ENCODE measurements at places on chromosomes 4 and X.

- peak; percentile 42 for DNase-seq
Observed at GRCh38 chr4:137663251-137664045, 131.2 kb upstream of the PCDH18 start.

- no peak for DNase-seq
Observed at GRCh38 chr4:156949373-156949814, 22.2 kb downstream of the PDGFC start.

DNA sequence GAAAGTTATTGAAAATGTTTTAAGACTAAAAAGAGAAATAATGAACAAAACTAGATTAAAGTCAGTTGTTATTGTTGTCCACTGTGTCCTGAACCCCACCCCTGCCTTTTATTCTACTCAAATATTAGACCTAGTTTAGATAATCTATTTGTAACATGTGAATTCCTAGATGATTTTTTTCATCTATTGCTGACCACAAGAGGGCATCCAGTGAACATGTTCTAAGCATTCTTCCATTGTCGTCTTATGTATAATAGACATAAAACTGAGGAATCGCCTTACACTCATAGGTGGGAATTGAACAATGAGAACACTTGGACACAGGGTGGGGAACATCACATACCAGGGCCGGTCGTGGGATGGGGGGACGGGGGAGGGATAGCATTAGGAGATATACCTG, 36.4 kb upstream of the HPRT1 start:
- DNase-seq, result no peak

- peak; percentile 36 for DNase-seq
Observed at GRCh38 chrX:11533199-11533651, 132.5 kb downstream of the ARHGAP6 start.

GRCh38 chr4:14924812-14925344, 77.4 kb upstream of the CPEB2 start:
- no peak for DNase-seq

DNA sequence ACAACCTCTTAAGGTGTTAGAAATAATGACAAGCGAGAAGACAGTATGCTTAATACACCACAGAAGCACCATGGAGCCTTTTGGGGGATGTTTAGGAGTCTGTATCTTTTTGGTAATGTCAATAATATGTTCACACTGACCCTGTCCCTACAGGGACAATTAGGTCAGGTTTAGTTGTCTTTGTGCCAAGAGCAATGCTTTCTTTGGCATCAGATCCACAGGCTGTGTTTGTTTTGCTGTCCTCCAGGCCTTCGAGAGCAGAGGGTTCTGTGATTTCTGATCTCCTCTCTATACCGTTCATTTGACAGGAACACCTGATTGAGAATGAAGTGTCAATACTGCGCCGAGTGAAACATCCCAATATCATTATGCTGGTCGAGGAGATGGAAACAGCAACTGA, 153.8 kb downstream of the DCLK2 start:
- DNase-seq, result no peak

- no peak for DNase-seq
Observed at GRCh38 chr4:109134921-109135320, 167.5 kb downstream of the COL25A1 start.

DNA sequence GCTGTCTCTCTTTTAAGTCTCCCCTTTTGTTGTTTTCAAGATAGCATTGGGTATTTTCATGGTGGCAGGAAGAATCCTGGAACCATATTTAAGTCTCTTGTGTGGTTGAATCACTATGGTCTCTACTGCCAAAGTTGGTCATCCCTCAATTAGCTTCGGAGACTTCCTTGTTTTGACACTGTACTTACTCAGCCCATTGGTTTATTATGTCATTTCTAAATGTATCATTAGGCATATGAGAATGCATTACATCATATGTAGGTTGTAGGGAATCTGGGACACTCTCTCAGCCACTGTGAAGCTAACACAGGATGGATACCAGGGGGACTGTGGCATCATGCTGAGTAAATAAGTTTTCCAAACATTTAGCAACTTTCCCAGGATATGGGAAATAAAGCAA, 211.8 kb downstream of the DTHD1 start:
- DNase-seq, result no peak

- no peak for DNase-seq
Observed at GRCh38 chr4:35125995-35126712, 1118.2 kb downstream of the ARAP2 start.

- DNase-seq, result no peak
Observed at GRCh38 chr4:85952528-85952927, 407.3 kb downstream of the MAPK10 start.

DNA sequence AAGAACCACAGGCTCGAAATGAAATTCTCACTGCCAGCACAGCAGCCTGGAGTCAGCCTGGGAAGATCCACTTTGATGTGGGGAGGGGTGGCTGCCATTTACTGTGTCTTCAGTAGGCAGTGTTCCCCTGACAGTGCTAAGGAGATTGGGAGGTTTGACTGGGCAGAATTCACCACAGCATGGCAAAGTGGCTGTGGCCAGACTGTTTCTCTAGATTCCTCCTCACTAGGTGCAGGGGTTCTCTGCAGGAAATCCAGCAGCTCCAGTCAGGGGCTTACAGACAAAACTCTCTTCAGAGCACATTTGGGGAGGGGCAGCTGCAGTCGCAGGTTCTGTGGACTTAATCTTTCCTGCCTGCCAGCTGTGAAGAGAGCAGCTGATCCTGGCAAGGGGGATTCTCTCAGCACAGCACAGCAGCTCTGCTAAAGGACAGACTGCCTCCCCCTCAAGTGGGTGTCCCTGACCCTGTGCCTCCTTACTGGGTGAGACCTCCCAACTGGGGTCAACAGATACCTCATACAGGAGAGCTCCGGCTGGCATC, 1174.0 kb downstream of the RAPGEF2 start:
- no peak for DNase-seq

GRCh38 chr4:7917669-7918068, 22.0 kb downstream of the AFAP1 start:
- no peak for DNase-seq

DNA sequence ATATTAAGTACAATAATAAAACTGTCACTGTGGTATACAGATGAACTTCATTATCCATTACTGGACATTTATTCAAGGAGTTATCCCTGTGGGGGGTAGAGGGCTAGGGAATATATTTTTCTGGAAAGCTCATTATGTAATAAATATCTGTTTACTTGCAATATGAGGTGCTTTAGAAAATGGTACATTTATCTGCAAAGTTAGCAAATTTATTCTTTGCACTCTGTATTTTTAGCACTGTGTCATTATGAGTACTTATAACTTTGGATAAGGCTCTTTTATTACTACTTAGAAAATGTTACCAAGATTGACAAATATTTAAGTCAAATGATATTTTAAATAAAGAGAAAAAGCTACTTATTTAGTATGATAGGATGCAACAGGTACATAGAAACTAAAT, 37.8 kb downstream of the ANKRD17 start:
- no peak for DNase-seq

- no peak for DNase-seq
Observed at GRCh38 chr4:136865526-136865925, 666.8 kb downstream of the PCDH18 start.

DNA sequence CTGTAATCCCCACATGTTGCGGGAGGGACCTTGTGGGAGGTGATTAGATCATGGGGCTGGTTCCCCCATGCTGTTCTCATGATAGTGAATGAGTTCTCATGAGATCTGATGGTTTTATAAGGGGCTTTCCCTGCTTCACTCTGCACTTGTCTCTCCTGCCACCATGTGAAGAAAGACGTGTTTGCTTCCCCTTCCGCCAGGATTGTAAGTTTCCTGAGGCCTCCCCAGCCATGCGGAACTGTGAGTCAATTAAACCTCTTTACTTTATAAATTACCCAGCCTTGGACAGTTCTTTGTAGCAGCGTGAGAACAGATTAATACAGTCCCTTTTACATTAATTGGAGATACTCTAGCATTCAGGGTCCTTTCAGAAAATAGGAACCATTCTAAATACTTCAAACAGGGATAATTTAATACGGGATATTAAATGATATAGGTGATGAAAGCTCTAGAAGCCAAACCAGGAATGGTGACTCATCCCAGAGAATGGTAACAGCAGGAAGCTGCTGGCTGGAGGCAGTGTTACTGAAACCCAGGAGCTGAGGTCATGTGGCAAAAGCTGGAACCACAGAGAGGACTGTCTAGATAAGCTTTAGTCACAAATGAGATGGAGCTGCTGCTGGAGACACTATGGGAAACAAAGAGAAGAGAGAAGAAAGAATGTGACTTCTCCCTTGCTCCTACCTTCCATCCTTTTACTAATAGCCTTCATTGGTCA, 57.3 kb downstream of the GSTCD start:
- no peak for DNase-seq

GRCh38 chrX:120334151-120334550, 22.9 kb upstream of the TMEM255A start:
- no peak for DNase-seq

- no peak for DNase-seq
Observed at GRCh38 chr4:77015390-77015789, 60.4 kb downstream of the CCNI start.

DNA sequence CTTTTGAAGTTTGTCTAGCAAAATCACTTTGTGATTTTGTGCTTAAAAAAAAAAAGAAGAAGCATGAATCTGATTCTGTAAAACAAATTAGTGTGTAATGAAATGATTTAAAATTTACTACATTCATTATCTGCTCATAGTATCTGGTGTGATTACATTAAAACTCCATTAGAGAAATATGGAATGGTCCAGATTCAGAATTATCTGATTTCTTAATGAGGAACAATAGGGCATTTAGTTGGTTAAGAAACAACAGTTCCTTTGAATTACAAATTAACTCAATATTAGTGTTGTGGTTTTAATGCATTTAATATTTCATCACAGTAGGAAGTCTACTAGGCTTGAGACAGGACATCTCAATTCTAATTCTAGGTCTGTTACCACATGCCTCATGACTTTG, 57.9 kb upstream of the PDHA1 start:
- DNase-seq, result no peak

- no peak for DNase-seq
Observed at GRCh38 chr4:6221851-6222760, 21.8 kb upstream of the JAKMIP1 start.

GRCh38 chr4:2250357-2251072, 8.6 kb upstream of the HAUS3 start:
- no peak for DNase-seq

GRCh38 chrX:21806691-21807090, 32.7 kb upstream of the MBTPS2 start:
- no peak for DNase-seq

DNA sequence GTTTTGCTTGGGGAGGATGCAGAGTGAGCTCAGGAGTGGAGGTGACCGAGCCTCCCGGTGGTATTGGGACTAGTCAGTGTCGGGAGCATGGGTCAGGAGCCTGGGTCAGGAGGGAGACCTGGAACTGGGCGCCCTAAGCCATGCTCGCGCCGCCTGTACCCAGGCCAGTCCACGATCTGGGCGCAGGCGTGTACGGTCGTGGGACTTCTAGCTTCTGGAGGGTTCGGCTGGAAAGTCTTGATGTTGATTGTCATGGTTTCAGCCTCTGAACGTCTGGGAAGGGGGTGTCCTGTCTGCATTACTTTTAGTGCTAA, 244 bp downstream of the EIF2S3 start:
- no peak for DNase-seq

DNA sequence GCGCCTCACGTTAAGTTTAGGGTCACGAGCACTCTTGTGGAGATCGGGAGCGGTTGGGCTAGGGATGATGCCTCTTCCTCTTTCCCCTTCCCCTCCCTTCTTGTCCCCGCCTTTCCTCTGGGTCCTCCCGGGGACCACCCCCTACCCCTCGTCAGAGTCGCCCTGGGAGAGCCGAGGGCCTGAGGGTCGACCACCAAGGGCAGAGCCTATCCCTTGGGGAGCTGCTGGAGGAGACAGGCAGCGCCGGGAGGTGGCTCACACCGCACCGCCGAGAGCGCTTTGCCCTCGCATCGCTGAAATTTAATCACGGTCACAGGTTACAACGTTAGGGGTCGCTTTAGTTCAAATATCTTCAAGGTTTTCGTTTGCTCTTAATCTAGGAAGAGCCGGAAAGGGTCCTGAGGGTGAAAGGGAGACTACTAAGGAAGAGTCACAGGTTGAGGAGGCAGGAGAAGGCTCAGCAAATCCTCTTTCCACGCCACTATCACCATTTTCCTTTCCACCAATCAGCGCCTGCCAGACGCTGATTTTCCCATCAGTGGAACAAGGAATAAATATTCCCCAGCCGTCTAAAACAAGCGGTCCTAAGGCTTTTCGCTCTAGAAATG, 528 bp upstream of the SNCA start:
- peak; percentile 42 for DNase-seq

DNA sequence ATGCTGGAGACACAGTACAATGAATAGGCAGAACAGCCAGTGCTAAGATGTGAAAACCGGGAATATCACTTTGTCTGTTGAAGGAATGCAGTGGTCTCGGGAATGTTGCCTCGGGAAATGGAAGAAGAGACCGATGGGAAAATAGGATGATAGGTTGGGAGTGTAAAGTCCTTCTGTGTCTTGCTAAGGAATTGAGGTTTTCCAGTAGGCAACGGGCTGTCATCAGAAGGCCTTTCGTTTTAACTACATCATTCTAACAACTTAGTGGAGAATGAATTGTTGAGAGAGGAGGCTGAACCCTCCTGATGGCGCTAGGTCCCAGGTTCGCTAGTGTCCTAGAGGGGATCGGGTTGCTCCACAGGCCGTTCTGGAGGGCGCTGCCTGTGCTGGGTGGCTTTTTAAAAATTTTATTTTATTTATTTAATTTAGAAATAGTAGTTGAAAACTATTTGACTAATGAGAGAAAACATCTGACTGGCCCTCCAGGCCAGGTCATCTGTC, 730 bp downstream of the VBP1 start:
- DNase-seq, result no peak

- DNase-seq, result no peak
Observed at GRCh38 chr4:82555276-82555675, 6.5 kb downstream of the TMEM150C start.

GRCh38 chr4:8312976-8313375, 43.4 kb downstream of the HTRA3 start:
- DNase-seq, result no peak

GRCh38 chr4:72119946-72120345, 88.1 kb downstream of the NPFFR2 start:
- DNase-seq, result no peak

GRCh38 chr4:146582864-146583263, 55.8 kb upstream of the POU4F2 start:
- no peak for DNase-seq

DNA sequence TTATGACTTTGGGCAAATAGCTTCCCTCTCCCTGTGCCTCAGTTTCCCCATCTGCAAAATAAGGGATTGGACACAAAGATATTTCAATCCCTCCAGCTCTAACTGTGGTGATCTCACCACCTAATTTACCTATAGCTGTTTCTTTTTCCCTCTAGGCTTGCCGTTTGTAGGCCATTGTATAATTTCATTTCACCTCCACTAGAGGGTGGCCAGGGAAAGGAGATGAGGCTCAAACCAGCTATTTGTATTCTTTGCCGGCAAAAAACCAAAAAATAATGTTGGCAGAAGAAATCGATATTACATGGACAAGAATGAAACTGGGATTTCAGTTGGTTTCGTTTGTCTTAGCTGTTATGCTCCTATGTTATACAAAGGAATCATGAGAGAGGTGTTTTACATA, 36.1 kb upstream of the DOCK11 start:
- peak; percentile 8 for DNase-seq

GRCh38 chr4:80989921-80990544, 40.5 kb upstream of the BMP3 start:
- peak; percentile 43 for DNase-seq

- no peak for DNase-seq
Observed at GRCh38 chr4:184408021-184408683, 66.2 kb downstream of the IRF2 start.

All from right renal pelvis (tissue), 4 donors.